ENCODE measurements at places on chromosomes 11 and 22. TPM values are rescaled to one million over a fixed set of nuclear protein-coding genes. Genes with fewer than 3 reads are reported as not detected.

DNA sequence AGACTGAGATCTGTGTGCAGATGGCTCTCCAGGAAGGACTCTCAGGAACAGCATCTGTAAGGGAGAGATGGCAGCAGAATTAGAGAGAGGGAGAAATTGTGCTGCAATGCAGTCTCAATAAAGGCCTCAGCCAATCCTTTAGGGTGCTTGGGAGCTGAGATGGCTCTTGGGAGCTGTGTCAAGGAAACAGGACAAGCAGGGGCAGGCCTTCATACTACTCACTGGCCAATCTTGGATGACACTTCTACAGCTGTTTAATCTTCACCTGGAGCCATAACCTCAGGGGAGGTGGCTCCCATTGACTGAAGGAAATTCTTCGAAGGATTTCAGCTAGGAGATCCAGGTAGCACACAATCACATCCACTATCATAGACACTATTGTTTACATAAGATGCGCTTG is 10.0 kb downstream of the OR5B21 start:
- DNase-seq: no peak

DNA sequence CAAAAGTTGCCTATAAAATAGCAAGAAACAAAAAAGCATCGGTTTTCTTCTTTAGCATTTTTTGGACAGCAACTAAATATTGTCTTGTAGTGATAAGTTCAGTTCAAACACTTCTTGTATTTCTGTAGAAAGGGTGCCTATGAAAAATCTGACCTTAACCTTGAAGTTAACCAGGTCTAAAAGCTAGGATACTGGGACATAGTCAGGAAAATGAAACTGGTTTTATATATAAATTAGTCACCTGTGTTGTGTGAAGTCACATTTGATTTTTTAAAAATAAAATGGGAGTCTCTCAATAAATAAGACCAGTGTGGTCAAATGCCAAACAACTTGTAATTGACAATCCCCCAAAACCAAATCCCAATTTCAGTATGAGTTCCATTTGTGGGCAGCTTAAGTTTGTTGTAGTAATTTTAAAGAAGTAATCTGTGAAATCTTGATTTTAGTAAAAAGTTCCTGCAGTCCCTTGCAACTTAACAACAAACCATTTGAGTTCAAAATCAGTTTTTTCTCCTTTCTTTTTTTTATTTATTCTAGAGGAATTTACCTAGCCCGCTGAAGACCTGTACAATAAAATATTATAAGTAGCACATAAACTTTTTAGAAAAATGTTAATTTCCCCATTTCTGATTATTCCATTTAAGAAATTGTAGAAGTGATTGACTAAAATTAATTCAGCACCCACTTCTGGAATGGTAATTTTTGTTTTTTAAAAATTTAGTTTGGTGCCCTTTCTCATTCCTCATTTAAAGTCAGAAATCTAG is 84.5 kb upstream of the PPARA start:
- DNase-seq: no peak

DNA sequence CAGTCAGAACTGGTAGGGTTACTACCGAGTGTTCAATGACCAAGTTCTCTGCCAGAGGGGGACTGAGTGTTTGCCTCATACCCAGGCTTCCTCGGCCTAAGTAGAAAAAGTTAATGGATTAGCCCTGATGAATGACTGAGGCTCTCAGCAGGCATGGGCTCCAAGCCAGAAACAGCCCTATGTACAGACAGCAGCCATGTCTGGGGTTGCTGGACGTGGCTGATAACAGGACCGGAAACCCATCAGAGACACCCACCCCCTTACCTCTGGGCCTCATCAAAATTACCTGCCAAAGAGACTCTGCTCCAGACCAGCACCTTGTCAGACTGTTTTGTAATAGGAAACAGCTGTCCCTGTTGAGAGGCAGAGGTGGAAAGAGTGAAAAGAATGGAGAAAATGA is 351.4 kb downstream of the ETS1 start:
- DNase-seq: peak; percentile 31

- DNase-seq: peak; percentile 37
Measured at GRCh38 chr11:105489446-105489845, 120.4 kb upstream of the GRIA4 start.

GRCh38 chr22:36311386-36312085 is 58.6 kb downstream of the APOL1 start:
- DNase-seq: no peak

GRCh38 chr11:109991835-109992234 is 101.4 kb upstream of the ZC3H12C start:
- DNase-seq: no peak

GRCh38 chr22:23553438-23553837 is 26.7 kb downstream of the IGLL1 start:
- no peak for DNase-seq

- no peak for DNase-seq
Measured at GRCh38 chr11:45459491-45459890, 173.3 kb upstream of the SYT13 start.

- DNase-seq: no peak
Measured at GRCh38 chr11:101508370-101508769, 75.4 kb downstream of the TRPC6 start.

GRCh38 chr11:44960200-44960845 is 9.6 kb upstream of the TP53I11 start:
- DNase-seq: no peak

DNA sequence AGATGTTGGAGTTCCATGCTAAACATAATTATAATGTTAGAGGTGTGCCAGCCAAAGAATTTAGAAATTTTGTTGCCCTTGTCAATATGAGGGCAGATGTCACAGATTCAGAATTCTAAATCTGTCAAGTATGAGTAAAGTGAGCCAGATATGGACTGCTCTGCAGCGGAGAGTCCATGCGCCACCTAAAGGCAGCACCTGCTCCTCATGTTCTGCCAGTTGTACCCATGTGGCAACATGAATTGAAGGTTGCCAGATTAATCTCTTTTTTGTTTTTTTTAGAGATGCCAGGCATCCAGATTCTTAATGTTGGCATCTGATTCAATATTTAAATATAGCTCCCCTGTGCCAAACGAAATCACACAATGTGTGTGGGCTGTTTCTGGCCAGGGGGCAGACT is 678.6 kb upstream of the ANO5 start:
- no peak for DNase-seq

DNA sequence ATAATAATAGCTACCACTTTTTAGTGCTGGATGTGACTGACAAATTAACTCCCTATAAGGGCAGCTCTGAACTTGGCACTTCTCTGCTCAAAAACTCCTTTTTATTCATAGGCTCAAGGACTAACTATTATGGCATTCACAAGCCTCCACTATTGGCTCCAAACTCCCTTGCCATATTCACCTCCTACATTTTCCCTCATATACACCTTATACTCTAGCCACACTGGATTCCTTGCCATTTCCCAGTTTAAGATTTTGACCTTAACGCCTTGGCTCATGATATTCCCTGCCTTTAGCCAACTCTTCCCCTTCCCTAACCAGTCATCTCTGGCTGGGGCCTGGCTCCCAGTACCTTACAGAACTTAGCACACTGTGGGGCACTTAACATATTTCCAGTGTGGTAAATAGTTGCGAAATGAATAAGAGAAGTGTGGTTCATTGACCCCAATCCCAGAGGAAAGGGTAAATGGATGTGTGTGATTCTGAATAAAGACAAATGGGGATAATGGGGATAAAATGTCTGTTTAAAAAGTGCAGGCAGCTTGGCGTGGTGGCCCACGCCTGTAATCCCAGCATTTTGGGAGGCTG is 40.0 kb upstream of the SORL1 start:
- DNase-seq: peak; percentile 9

DNA sequence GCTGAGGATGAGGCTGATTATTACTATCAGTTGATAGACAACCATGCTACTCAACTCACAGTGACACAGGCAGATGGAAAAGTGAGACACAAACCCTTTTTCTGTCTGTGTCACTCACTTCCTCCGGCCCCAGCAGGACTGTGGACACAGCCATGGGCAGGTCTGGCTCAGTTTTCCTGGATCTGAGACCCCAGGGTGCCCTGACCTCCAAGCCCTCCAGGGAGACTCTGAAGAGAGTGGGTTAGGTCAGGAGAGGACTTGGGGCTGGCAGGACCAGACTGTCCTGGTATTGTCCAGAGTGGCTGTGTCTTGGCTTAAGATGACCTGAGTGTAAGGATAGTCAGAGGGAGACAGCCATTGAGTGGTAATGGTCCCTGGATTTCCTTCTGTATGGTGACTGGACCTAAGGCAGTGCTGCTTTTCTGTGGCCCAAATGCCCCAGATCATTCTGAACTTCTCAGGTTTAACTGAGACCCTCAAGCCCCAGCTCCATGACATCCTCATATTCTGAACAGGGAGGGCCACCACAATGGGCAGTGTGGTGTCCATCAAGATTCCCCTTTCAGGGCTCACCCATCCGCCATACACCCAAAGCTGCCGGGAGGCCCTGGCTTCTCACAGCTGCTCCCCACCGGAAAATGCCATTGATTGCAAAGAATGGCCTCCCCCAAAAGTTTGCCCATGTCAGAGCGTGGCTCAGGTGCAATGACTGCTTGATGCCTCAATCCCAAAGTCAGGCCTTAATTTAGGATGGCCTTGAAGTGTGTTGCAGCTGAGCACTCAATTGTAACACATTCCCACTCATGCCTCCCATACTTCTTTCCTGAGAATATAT is 36.2 kb upstream of the PRAME start:
- DNase-seq: no peak

DNA sequence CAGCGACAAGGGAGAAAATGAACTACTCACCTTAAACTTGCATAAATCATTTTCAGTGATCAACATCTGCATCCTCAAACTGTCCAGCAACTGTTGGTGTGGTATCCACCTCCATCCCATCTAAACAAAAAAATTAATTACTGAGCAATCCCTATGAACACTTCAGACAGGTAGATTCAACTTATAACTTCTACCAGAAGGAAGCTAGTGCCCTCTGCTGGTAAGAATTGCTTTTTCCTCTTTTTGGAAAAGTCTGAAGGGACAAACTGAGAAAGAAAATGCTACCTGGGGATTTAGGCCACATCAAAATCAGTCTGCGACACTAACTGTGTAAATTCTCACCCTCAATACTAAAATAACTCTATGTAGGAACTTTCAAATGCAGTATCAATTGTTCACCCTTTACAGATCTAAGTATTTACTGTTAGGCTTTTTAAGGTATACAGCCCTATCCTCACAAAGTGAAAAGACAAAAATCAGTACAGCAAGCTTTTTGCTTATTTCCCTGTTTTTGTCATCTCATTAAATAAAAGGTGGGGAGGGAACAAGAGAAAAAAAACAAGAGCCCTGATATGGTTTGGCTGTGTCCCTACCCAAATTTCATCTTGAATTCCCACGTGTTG is 17.9 kb downstream of the CLNS1A start:
- DNase-seq: peak; percentile 14

GRCh38 chr11:64120951-64121569 is 44.9 kb downstream of the MACROD1 start:
- peak; percentile 41 for DNase-seq

Gene FBXO7
- 97.4 TPM for total RNA-seq

Gene JHY
- total RNA-seq: 2.2 TPM

Gene PGGHG
- total RNA-seq: 0.42 TPM

Gene MS4A6E
- not detected for total RNA-seq

Gene CASP5
- total RNA-seq: not detected

Gene RIC3
- 2.4 TPM for total RNA-seq
